ENCODE measurements at places on chromosomes 2 and 18.

DNA sequence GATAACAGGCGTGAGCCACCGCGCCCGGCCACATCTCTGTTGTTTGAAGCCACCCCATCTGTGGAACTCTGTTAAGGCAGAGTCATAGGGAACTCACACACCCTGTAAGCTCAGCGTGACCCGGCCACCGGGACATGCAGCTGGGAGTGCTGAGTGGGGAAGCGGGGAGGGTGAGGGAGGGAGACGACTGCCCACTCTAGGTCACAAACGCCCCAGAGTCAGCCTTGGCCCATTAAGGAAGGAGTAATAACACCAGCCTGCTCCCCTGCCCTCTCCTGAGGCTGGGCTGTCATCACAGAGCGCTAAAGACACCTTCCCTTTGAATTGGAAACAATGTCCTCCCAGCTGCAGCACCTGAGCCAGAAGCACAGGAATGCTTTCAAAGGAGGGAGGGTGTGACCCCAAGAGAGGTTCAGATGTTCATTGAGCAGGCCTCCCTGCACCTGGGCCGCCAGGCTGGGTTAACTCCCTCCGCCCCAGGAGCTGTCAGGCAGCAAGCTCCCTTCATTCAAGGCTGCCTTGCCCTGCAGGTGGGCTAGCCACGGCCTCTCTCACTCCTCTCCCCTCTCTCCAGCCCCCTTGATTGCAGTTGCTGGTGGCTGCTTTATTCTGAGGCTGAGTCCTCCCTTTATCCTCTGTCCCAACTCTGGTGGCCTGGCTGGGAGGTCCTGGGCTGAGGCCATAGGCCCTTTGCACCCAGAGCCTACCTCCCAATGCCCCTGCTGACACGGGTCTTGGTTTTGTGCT lies 77.2 kb upstream of the HPCAL1 start:
- no peak for DNase-seq

GRCh38 chr2:213016984-213017351 lies 134.4 kb downstream of the IKZF2 start:
- no peak for DNase-seq

DNA sequence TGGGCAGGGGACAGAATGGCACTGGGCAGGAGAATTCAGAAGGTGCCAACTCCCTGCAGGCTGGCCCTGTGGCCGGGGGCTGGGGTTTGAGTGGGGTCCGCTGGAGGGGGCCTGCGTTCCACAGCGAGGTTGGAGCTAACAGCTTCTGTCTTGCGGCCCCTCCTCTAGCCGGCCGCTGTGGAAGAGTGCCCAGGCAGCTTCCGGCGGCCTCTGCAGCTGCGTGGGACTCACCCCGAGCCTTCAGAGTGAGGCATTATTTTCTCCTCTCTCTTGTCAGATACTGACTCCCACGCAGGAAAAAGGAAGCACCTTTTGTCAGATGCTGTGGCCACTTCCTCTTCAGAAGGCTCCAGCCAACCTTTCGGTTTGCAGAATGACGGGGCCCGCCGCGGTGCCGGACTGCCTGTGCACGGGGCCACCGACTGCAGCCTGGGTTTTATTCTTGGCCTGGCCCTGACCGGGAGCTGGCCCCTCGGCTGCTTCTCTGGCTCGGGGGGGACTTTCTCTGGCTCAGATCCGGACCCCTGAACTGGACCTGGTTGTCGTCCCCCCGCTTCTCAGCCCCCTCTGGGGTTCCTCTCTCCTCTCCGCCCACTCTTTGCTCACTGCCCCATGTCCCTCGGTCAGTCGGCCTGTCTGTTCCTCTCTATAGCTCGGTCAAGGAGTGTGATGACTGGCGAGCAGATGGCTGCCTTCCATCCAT lies 40.1 kb downstream of the ARHGAP25 start:
- DNase-seq, result peak; percentile 90

DNA sequence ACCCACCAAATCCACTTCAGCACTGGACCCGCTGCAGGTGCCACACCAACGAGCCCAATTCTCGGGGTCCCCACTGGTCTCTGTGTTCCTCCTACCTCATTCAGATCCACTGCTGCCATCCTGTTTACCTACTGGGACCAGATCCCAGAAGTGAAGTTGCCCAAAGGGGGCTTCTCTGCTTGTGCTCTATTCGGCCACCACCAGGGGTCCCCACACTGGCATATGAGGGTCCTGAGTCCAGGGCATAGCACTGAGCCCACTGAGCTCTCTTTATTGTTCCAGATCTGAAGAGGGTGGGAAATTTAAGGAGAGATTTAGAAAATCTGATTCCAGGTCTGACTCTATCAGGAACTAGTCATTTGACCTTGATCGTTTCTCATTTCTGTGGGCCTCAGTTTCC lies 2.4 kb downstream of the GPR45 start:
- DNase-seq, result no peak

DNA sequence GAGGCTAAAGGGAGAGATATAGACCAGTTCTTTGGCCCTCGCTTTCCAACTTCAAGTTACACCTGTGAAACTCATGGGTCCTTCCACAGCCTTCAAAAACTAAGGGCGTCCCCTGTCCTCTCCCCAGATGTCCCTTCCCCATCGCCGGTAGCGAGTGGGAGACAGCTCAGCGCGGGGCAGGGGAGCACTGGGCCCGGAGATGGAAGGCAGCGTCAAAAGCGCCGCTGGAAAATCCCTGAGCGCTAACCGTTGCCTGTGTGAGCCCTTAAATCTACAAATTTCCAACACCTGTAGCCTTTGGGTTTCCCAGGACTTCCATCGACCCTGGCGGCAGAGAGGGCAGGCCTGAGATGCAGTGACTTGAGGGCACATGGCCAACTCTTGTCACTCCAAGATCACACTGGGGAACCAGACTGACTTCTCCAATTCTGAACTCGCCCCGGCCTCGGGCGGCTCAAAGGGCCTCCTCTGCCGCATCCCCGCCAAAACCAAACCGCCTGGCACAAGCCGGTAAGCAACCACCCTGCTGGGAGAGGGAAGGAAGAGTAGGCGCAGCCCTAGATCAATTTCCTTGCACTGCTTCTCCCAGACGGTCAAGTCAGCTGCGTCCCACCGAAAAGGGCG lies 879 bp upstream of the EPAS1 start:
- peak; percentile 47 for DNase-seq

DNA sequence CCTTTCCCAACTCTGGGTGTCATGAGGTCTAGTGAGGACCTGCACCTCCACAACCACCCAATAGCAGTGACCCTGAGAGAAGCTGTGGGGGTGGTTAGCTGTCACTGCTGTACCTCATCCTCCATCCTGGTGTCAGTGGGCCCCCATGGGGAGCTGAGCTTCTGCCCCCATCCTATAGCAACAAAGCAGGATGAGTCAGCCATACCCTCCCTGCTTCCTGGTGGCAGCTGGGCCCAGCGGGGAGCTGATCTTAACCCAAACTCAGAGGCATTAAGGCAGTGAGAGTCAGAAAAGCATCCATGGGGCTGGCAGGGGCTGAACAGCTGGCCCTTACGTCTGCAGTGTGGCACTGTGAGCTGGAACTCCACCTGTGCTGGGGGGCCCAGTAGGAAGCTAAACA lies 247.8 kb upstream of the HDAC4 start:
- DNase-seq, result no peak

DNA sequence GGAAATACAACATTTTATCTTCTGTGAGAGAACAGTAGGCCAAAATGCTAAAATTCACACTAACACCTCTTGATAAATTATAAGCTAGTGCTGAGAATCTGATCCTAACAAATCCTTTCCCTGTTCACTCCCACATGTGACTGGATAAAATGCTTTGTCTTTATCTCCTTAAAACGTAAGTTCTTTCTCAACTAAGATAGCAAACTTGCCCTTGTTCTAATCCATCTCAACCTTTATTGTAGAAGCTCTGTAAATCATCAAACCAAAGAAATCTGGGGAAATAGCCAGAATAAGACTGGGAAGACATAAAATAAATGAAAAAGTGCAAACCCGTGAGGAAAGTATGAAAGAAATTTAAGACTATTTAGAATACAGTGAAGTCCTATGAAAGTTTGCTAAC lies 1058.4 kb upstream of the ACVR2A start:
- no peak for DNase-seq

DNA sequence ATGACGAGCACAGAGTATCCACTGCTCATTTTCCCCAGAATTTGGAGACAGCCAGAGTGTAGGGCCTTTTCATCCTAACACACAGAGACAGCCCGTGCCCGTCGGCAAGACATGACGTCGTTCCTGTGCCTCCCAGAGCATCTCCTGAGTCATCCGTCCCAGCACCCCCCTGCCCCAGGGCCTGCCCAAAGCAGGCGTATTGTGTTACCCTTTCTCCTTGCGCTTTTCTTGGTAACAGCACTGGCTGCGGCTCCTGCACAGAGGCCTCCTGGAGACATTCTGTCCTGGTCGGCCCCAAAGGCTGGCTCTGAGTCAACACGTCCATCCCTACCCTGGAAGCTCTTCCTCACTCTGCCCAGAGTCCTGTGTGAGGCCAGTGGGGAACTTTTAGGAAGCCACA lies 217.1 kb downstream of the KLHL29 start:
- peak; percentile 35 for DNase-seq

DNA sequence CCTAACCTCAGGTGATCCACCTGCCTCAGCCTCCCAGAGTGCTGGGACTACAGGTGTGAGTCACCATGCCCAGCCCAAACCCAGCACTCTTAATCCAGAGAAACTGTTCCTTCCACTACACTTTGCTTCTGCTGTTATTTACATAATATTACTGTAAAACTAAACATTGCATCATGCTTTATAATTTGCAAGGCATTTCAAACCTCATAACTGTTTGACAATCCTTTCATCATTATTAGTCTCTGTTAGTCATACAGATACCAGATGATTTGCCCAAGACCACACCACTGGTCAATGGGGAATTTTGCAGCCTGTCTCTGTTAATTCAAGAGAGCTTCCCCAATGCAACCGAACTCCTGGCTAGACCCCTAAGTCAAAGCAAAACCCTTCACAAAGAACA lies 338.3 kb downstream of the ALK start:
- no peak for DNase-seq
